ENCODE measurements at places on chromosomes 5 and 9. TPM values are rescaled to one million over a fixed set of nuclear protein-coding genes. Genes with fewer than 3 reads are reported as not detected.

Gene IRX1
- 0.25 TPM for total RNA-seq

Gene BTNL9
- total RNA-seq = 2.2 TPM

Gene RMRP
- 65,531 TPM for total RNA-seq

Gene RLN2
- total RNA-seq = not detected

Gene NTNG2
- 4.9 TPM for total RNA-seq

Gene SLC45A2
- 0.49 TPM for total RNA-seq

Gene ANKRD31
- 0.49 TPM for total RNA-seq

Gene TXNDC8
- total RNA-seq = not detected

Gene JAK2
- total RNA-seq = 31.5 TPM

Gene IFNK
- total RNA-seq = not detected

Gene LMX1B
- total RNA-seq = not detected

Gene TPPP
- total RNA-seq = 12.5 TPM

Gene KLF4
- total RNA-seq = 3.2 TPM
